B cell (primary cell): ENCODE measurements at places on chromosomes 6 and 20. TPM values are rescaled to one million over a fixed set of nuclear protein-coding genes. Genes with fewer than 3 reads are reported as not detected.

- peaks cover 22% of the 10 kb centered on the region for H3K36me3 ChIP-seq
- no peak overlapping the region for H3K27ac ChIP-seq
- no peak overlapping the region for H3K4me3 ChIP-seq
- no peaks in the 10 kb centered on the region for H3K4me1 ChIP-seq
Measured at GRCh38 chr6:154822947-154823558, 89.8 kb downstream of the SCAF8 start.

GRCh38 chr6:99588618-99589289 lies 17.9 kb upstream of the PRDM13 start:
- no peak overlapping the region for H3K27ac ChIP-seq
- no peaks in the 10 kb centered on the region for H3K36me3 ChIP-seq
- DNase-seq: peak; percentile 76
- H3K4me1 ChIP-seq: peaks cover 33% of the 10 kb centered on the region
- H3K27me3 ChIP-seq: peaks cover 55% of the 10 kb centered on the region
- H3K4me3 ChIP-seq: peak overlapping the region; percentile 55

- no peaks in the 10 kb centered on the region for H3K4me1 ChIP-seq
- no peak for DNase-seq
- H3K4me3 ChIP-seq: no peak overlapping the region
- H3K27me3 ChIP-seq: no peaks in the 10 kb centered on the region
- H3K36me3 ChIP-seq: no peaks in the 10 kb centered on the region
Measured at GRCh38 chr6:135586388-135586787, 88.8 kb upstream of the AHI1 start.

GRCh38 chr6:22087960-22088706 lies 208.7 kb downstream of the PRL start:
- DNase-seq: no peak
- no peaks in the 10 kb centered on the region for H3K4me1 ChIP-seq
- H3K4me3 ChIP-seq: no peak overlapping the region

The HDGFL1 gene
- not detected in 2 replicates for total RNA-seq

The GLP1R gene
- not detected in 2 replicates for total RNA-seq
